ENCODE measurements at places on chromosomes 13 and 19.

DNA sequence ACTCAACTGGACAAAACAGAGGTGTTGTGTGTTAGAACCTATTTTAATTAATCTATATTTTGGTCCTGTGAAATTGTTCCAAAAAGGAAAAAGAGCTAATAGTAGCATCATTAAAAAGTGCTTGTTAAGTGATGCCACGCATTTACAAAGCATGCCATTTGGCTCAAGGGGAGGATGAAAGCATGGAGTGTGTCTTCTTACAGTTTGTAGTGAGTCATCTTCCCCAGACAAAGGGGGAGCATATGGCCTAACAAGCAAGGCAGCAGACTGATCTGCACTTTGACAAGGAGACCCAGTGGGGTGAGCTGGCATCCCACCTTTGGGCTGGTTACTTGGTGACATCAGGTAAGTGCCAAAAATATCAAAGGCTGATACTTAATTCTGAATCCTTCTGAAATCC, 297.0 kb downstream of the FGF9 start:
- no peak for DNase-seq

GRCh38 chr13:112850273-112850672, 118.7 kb upstream of the MCF2L start:
- no peak for DNase-seq

DNA sequence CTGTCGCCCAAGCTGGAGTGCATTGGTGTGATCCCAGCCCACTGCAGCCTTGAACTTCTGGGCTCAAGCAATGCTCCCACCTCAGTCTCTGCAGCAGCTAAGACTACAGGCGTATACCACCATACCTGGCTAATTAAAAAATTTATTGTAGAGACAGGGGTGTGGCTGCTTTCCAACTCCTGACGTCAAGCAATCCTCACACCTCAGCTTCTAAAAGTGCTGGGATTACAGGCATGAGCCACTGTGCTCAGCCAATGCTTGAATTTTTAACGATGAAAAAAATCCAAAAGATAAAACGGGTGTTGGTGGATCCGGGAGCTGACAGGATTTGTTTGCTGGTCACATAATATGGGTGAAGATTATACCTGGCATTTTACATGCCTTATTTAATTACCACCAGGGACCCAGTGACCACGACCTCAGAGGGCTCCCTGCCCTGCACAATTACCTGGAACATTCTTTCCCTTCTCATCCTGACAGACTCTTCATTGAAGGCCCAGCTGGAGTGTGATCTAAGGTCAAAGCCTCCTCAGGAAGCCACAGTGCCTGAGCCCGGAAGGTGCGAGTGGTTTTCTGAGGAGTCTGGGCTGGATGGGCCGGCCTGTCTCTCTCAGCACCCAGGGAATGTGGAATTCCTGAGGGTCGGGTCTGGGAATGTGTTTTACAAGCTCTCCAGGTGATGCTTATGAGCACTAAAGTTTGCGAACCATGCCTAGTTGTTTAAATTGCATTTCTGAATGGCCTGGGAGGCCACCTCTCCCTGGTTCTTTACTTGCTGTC, 193.3 kb downstream of the USP12 start:
- no peak for DNase-seq

DNA sequence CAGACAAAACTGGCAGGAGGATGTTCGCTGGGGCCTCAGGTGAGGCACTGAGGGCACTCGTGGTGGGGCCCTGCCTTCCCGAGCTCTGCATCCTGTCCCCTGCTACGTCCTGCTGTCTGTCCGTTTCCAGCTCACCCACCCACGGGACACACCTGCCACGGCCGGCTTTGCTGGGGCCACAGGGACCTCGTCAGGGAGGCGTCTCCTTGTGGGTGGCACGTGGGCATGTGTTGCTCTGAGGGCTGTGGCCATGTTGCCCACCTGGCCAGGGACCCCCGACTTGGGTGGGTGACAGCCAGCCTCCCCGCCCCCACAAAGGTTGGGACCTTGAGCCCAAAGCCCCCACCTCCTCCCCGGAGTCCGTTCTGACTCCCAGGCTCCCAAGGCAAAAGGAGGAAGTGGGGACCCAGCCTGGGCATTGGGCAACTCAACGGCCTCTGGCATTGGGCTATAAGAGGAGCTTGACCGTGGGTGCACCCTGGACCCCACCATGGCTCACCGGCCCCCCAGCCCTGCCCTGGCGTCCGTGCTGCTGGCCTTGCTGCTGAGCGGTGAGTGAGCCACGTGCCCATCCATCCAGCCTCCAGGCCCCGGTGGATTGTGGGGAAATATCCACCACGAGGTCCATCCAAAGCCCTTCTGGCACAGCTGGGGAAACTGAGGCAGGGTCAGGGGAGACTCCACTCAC, at the start of gene PRTN3:
Gene PRTN3, plus strand, starts transcription at position 481 of the 688 bp plus-strand sequence. Its CDS starts 10 bp downstream, at position 491.
- DNase-seq, result no peak

GRCh38 chr19:39301021-39301420, 4.8 kb downstream of the IFNL1 start:
- DNase-seq, result no peak

All from activated gamma-delta T cell (primary cell).